Kidney capillary endothelial cell (primary cell): ENCODE measurements at places on chromosomes 7 and 10.

- no peak for DNase-seq
Observed at GRCh38 chr10:58936364-58936763, 240.1 kb upstream of the PHYHIPL start.

DNA sequence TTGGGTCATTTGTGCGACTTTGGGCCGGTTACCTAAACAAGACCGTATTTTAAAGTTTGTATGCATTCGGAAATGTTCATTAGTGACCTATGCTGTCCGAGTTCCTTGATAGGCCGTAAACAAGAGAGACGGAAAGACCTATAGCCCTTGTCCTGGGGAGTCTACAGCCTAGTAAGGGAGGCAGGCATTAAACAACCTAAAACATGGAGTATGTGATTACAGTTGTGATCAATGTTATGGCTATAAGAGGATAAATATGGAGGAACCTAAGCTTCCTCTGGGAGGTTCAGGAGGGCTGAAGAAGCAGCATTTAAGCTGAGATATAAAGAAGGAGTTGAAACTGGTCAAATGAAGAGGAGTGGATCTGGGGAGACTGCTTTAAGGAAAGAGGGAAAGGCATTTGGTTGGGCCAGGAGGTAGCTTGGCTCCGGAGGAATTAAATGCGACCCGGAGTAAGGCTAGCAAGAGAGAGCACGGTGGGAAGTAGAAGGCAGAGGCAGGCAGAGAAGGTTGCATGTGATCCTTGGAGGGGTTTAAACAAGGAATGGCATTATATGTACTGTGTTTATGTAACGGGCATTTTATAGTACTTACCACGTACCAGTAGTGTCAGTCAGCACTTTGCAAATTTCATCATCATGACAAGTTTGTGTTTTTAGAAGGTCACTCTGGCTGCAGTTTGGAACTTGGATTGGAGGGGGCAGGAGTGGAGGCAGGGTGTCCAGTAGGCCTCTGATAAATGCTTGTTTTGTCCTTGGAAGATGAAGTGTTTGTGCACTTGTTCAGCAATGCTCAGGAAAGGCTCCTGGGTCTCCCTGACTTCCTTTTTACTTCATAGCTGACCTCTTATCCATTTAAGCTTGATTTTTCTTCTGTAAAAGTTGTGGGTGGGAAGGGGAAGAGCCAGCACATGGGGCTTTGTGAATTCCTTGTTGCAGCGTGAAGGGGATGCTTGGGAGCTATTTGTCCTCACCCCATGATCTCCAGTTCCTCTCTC, 1.0 kb upstream of the AVPI1 start:
- DNase-seq: no peak

DNA sequence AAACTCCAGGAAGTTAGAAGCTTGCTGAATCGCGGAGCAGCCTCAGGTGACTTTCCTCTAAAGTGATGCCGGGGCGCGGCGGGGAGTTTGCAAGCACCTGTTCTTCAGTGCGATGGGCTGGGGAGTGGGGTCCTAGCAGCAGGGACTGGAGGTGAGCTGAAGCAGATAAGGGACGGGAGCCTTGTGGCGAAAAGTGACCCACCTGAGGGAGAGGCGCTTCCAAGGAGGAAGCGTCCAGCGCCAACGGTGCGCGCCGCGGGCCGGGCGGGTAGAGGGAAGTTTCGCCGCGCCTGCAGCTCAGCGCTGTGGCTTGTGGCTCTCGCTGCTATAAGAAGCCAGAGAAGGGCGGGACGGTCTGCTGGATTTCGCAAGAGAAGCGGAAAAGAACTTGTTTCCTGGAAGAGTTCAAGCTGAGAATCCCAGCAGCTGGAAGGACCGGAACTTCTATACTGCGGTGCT, at the start of gene STEAP4:
TSS of gene STEAP4 (minus strand) at position 305 of the 459 bp plus-strand sequence. CDS start 22,625 bp downstream, outside the sequence.
- no peak for DNase-seq

DNA sequence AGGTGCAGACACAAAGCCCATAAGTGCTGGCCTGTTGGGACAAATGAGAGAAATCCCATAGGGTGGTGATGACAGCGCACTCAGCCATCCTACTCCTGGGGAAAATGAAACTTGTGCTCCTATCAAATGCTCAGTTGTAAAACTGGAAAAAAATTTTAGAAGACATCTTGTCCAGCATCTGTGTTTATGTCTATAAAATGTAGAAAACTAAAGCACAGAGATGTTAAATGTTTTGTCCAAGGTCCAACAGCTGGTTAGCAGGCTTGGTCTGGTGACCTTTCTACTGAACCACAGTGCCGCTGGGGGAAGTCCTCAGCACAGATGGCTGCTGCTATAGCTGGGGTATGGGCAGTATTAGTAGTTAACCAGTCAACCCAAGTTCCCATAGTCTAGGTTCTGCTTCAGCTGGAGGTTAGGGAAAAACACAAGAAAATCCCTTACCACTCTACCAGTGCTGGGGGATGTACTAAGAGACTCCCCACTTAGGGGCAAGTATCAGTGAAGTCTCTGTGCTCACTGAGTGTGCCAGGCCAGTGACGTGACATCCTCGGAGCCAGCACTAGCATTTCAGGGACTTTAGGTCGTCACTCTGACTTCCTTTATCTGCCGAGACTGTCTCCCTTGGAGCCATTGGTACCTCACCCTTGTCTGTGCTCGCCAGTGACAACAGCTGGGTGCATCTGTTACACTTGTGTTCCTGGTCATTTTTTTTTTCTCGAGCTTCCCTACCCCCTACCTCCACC, 1.9 kb downstream of the TSPAN33 start:
- DNase-seq: no peak

- DNase-seq: no peak
Observed at GRCh38 chr7:95322396-95322795, 1.9 kb downstream of the PON1 start.
